Suppressor macrophage (primary cell): ENCODE measurements at places on chromosomes 12 and 14.

DNA sequence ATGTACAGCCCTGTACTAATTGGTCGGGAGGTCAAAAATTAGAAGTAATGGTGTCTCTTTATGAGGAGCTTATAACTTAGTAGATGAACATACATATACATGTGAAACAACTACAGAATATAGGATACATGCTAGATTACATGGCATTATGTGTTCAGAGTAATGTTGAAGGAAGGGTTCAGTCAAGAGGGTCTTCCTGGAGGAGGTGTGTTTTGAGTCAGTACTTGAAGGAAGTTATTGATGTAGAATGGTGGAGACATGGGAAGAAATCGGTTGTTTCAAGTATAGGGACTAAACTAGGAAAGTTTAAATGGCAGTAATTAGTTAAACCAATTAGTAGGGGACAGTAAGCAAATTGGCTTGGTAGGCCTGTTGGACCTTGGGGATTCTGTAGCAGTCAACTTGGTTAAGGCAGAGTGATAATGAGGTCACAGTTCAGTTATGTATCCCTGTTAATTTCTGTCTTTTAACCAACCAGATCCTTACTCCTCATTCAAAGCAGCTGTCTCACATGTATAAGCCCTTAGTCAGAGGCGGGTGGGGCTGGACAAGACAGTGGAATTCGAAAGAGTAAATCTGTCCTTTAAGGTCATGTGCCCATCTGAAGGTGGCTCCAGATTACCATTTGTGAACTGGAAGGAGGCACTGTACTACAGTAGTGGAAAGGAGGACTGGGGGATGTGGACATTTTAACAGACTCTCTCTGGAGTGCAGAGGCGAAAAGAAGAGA is 3.5 kb upstream of the ANKRD52 start:
- no peak for DNase-seq

GRCh38 chr14:86087377-86087776 is 557.4 kb downstream of the FLRT2 start:
- no peak for DNase-seq

DNA sequence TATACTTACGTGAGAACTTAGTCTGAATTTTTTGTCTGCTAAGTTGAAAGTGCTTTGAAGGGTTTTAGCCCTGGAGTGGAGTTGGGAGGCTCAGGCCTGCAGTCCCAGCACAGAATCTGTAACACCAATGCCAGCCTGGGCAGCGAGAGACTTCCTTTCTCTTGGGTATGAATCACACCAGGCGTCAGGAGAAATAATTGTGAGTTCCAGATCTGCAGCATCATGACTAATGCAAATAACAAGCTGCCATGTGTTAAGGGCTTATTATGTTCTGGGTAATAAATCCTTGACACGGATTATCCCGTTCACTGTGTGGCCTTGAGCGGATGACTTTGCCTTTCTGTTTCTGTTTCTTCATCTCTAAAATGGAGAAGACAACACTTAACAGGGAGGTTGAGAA is 70.6 kb downstream of the B4GALNT3 start:
- DNase-seq: no peak

- DNase-seq: no peak
These were observed 51.3 kb downstream of the MARK3 start for GRCh38 chr14:103436533-103436932.

DNA sequence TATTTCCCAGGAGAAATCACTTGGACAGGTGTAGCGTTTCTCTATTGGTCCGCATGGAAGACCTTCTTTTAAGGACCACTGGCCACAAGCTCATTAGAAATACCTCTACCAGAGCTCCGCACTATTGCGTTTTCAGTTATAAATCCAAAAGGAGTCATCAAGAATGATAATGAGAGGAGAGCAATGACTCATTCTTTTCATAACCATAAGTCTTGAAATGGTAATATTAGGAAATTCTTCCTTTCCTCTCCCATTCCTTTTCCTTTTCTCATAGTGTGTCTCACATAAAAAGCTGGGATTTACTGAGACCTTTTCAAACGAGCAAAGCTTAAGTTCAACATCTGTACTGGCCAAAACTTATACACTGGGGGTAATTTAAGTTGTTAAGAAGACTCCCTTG is 215.7 kb downstream of the CPNE8 start:
- DNase-seq: no peak

GRCh38 chr14:103206023-103206481 is 82.8 kb downstream of the TNFAIP2 start:
- no peak for DNase-seq

- peak; percentile 81 for DNase-seq
These were observed 16.8 kb upstream of the MYL2 start for GRCh38 chr12:110937104-110937641.

- DNase-seq: peak; percentile 88
These were observed 14.5 kb upstream of the SLC38A2 start for GRCh38 chr12:46386877-46387629.

DNA sequence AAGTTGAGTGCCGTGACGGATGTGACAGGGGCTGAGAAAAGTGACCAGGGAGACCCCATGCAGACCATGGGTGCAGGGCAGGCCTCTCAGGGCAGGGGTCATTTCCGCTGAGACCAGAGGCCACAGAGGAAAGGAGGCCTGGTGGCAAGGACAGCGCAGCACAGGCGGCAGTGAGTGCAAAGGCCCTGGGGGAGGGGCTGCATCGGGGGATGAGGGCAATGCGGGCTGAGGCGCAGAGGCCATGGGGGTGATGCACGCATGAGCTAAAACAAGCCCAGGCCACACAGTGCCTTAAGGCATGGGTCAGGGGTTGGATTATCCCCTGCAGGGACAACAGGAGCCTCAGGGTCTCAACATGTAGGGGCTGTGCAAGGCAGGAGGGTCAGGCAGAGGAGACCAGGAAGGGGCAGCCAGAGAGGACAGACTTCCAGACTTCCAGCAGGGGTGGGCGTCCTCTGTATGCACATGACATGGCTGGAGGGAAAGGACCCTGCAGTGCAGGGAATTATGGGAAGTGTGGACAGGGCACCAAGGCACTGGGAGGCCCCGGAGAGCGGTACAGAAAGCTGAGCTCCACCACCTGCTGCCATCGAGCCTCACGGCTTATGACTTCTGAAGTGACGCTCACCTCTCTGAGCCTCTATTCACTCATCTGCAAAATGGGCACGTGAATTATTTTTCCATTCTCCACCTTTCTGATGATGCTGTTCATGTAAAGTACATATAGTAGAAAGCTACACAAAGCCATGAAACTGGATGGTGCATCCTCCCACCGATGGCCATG is 27.3 kb downstream of the RILPL1 start:
- no peak for DNase-seq

- DNase-seq: no peak
These were observed 41.1 kb upstream of the CFAP54 start for GRCh38 chr12:96448300-96448699.

- DNase-seq: peak; percentile 72
These were observed 29.0 kb downstream of the TESC start for GRCh38 chr12:117069926-117070900.

DNA sequence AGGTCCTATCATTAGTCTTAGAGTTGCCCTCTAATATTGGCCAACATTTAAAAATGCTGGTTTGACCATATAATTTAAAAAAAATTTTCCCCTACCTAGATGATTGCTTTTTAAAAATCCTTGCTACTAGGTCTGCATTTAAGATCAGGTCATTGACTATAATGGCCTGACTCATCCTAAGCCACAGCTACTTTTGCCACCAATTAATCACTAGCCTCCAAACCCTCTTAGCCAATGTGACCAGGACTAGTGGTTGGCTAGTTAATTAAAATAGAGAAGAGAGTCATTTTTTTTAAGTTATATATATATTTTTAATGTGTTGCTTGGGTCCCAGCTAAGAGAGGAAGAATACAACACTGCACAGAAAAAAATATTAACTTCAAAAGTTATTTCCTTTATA is 57.5 kb downstream of the SOS2 start:
- DNase-seq: no peak

DNA sequence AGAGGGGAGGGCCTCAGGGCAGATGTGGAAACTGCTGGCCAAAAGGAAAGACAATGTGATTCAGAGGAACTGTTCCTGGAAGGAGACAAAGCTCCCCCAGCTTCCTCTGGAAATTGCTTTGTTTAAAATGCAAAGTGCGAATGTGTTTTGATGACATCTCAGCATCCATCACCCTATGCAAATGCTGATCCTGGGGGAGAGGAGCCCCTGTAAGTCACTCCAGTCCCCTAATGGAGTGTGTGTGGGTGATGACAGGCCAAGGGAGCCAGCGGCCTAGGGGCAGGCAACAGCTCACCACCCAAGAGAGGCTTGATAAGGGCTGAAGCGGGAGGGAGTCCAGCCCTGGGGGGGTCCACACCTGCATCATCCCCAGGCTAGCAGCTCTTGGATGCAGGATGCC is 134.2 kb downstream of the ESRRB start:
- no peak for DNase-seq

DNA sequence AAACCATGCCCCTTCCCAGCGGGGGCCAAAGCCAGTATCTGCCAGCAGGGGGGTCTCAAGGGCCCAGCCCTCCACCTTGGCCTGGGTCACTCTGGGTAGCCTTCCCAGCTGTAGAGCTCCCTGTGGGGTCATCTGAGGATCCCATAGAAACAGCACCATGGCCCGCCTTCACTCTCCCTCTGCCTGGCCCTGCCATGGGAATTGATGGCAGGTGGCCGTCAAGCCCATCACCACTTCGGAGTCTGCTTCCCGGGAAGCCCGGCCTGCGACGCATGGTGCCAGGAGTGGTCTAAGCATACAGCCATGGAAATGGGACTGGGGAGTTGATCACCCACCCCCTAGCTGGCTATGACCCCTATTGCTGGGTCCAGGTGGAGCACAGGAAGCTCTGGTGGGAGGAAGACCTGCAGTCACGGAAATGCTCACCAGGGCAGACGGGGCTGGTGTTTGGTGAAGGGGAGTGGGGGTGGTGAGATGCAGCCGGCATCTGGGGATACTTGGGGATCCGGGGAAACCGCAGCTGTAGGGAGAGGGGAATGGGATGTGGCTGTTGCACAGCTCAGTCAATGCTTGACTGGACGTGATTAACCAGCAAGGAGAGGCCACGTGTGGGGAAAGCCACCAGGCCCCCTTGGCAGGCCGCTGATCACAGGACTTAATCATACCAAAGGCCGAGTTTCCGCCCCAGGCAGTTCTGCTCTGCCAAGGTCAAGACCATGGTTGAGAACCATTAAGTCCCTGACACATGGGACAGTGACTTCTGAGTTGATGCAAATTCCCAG is 52.2 kb upstream of the DIO3 start:
- no peak for DNase-seq

- peak; percentile 21 for DNase-seq
These were observed 936 bp downstream of the AKT1 start for GRCh38 chr14:104794631-104794992.

DNA sequence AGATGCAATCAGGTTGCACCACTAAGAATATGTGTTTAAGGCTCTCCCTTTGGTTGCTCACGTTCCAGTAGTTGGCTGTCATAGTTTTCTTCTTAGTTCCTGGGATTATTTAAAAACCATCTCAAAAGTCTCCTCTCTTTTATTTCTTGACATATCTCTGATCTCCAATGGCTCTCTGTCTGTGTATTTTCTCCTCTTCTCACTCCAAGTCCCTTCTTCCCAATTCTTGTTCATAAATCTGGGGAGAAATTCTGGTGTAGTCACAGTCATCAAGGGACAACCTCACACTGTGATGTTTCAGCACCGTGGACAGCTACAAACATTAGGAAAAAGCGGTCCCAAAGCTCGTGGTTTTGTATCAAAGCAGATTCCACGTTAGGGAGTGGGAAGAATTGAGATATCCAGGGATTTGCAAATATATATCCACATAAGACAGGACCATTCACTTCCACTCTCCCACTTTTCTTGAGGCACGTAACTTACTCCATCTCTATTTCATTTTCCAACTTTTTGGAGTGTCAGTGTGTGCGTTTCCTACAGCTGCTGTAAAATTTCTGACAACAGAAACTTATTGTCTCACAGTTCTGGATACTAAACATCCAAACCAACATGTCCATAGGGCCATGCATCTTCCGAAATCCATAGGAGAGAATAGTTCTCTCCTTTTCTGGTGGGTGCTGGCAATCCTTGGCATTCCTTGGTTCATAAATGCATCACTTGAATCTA is 80.6 kb upstream of the TMEM233 start:
- DNase-seq: peak; percentile 3

- DNase-seq: no peak
These were observed 69.8 kb downstream of the PLEKHA5 start for GRCh38 chr12:19199332-19199731.

- DNase-seq: no peak
These were observed 44.6 kb downstream of the FBXO21 start for GRCh38 chr12:117145597-117146154.

- no peak for DNase-seq
These were observed 53.2 kb downstream of the KCNK10 start for GRCh38 chr14:88269806-88270420.

DNA sequence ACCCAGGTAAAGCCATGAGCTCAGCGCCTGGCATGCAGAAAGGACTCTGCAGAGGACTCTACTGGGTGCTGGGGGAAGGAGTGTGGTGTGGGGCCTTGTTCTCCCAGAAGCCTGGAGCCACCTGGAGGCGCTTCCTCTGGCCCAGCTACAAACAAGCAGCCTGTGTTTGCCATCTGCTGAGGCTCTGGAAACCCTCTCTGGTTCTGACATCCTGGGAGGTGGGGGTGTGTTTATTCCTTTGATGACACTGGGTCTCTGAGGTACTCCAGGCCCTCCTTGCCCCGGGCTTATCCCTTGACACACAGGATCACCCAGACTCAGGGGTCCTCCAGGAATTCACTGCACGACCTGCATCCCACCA is 44.9 kb downstream of the RNF34 start:
- DNase-seq: no peak
